ENCODE measurements at places on chromosomes 16 and 17.

- DNase-seq = no peak
Observed at GRCh38 chr17:45009676-45010467, 41.6 kb downstream of the DCAKD start.

GRCh38 chr16:64749346-64749745 is 372.5 kb downstream of the CDH11 start:
- no peak for DNase-seq

DNA sequence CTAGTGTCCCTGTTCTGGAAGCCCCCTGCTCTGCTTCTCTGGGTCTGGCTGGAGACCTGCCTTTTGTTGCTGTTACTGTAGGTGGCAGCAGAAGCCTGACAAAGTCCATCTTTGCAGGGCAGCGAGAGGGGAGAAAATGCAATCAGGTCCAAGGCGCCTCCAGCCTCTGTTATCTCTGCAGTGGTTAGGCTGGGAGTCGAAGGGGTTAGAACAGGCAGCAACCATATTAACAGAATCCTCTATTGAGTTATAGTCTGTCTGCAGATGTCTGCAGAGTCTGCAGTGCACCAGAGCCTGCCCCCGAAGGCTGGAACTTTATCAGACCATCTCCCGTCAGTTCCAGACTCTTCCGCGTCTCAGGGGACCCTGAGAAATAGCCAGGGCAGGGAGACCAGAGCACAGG is 404.9 kb upstream of the EEF2KMT start:
- DNase-seq = no peak

- no peak for DNase-seq
Observed at GRCh38 chr17:70644096-70644495, 474.8 kb downstream of the KCNJ2 start.

GRCh38 chr17:45874151-45874550 is 20.2 kb upstream of the MAPT start:
- DNase-seq = no peak

DNA sequence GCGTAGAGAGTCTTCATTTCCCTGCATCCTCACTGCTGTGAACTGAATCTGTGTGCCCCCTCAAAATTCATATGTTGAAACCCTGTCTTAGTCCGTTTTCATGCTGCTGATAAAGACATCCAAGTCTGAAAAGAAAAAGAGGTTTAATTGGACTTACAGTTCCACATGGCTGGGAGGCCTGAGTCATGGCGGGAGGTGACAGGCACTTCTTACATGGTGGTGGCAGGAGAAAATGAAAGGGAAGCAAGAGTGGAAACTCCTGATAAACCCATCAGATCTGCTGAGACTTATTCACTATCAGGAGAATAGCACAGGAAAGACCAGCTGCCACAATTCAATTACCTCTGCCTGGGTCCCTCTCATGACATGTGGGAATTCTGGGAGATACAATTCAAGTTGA is 3.1 kb upstream of the CCDC42 start:
- DNase-seq = no peak

- DNase-seq = no peak
Observed at GRCh38 chr17:75010683-75011400, 1.6 kb upstream of the MRPL58 start.

DNA sequence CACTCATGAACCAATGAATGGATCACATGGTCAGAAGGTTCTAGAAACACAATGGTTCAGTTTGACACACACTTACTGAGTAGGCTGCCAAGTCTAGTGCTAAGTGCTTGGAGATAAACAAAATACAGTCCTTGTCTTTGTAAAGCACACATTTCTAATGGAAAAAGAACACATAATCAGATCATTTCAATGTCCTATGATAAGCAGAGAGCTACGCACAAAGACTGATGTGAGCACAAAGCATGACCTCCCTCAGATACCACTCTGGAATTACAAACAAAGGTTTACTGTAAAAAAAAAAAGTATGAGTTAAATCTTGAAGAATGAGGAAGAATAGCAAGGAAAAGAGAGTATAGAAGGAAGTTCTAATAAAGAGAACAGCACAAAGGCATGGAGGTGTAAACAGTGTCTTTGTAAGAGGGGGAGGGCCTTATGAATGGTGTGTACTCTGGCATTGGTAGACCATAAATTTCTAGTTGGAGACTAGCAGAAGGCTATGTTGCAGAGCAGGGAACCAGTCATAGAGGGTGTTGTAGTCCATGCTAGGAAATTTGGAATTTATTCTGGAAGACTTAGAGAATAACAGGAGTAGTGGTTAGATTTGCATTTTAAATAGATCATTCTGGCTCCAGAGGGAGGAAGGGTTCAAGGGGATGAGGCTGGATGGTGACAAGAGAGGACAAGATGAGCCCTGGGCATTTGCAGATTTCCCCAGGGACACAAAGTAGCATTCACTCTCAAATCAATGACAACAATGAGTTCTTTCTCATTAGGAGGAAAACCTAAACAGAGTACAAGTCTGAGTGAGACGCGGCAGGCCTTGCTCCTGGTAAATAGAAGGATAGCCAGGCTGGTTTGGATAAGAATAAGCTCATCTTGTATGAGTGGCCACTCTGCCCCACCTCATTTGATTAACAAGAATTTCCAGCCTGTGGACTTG is 468.0 kb downstream of the TOX3 start:
- no peak for DNase-seq

GRCh38 chr17:38673707-38674013 is 1.1 kb downstream of the EPOP start:
- no peak for DNase-seq

DNA sequence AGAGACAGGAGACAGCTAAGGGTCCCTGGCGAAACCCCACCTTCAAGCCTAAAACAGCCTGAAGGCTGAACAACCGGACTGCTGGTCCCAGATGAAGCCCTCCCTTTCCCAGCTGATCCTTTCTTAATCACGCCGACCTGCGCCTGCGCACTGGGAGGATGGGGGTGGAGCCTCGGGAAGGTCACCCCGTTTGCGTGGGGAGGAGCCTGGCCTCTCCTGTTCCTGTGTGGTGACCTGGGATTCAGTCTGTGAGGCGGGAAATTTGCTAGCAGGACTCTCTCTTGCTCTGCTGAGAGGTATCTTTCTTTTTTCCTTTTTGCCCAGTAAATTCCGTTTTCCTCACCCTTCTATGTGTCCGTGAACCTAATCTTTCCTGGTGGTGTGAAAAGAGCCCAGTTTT is 9.6 kb downstream of the FAM20A start:
- DNase-seq = no peak

- DNase-seq = no peak
Observed at GRCh38 chr17:57920916-57921703, 34.1 kb downstream of the CUEDC1 start.

- no peak for DNase-seq
Observed at GRCh38 chr16:16890964-16891363, 512.0 kb downstream of the NPIPA7 start.

- DNase-seq = no peak
Observed at GRCh38 chr17:17709815-17710321, 28.6 kb downstream of the RAI1 start.

DNA sequence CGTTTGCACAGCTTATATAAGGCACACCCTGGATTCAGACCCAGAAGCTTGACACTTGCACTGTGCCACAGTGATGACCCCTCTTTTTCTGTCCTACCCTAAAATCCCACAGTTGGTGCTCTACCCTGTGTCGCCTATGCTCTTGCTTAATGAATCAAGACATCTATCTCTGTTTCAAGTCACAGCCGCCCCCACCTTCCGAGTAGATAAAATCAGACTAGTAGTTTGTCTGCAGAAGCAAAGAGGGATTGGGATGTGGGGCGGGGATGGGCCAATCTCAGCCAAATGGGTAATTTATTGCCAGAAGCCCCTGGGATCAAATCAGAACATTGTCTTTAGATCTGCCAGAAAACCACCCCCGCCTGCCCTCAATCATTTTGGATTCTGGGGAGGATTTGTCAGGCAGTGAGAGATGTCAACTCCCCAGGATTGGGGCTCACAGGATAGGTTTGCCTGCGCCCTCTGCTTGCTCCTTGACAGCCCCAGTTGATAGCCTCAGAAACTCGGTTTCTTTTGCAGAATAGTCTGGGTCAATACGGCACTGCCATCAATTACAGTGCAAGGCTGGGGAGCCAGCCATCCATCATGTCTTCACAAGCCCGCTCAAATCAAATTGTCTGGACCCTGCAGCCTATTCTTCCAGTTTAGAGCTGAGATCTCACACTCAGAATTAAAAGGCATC is 520.8 kb downstream of the GRIN2A start:
- DNase-seq = no peak

- no peak for DNase-seq
Observed at GRCh38 chr16:70151391-70151790, 22.2 kb upstream of the CLEC18C start.

GRCh38 chr16:1181404-1182315 is 28.8 kb downstream of the CACNA1H start:
- no peak for DNase-seq

- no peak for DNase-seq
Observed at GRCh38 chr16:54931120-54932014, 702 bp downstream of the IRX5 start.

GRCh38 chr17:79779661-79780365 is 1.9 kb downstream of the CBX2 start:
- no peak for DNase-seq

- no peak for DNase-seq
Observed at GRCh38 chr17:79075446-79075750, 774 bp downstream of the ENGASE start.

DNA sequence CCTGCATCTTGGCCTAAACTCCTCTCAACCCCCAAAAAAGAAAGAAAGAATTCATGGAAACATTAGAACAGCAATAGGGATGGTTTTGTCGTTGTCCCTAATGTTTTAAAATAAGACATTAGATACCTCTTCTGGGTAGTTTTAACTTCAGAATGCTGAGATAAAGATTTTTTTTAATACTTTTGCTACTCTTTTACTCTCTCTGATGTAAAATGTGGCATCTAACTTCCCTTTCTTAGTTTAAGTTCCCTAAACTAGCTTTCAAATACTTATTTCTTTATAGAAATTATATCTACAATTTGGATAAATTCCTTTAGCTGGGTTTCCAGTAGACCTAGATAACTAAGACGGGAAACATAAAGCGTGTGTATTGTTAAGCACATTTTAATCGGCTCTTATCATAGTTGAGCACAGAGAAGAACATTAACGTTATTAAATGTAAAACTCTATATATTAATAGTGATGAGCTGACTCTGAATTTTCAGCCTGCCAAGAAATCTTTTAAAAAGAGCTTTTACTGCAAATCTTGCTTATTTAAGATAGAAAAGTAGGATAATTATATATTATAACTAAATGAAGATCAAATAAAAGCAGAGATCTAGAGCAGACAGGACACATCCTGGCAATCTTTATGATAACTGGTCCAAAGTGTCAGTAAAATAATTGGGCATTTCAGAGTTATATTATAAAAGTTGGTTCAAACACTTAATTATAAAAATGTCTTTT is 183.2 kb downstream of the CYB561 start:
- DNase-seq = no peak

DNA sequence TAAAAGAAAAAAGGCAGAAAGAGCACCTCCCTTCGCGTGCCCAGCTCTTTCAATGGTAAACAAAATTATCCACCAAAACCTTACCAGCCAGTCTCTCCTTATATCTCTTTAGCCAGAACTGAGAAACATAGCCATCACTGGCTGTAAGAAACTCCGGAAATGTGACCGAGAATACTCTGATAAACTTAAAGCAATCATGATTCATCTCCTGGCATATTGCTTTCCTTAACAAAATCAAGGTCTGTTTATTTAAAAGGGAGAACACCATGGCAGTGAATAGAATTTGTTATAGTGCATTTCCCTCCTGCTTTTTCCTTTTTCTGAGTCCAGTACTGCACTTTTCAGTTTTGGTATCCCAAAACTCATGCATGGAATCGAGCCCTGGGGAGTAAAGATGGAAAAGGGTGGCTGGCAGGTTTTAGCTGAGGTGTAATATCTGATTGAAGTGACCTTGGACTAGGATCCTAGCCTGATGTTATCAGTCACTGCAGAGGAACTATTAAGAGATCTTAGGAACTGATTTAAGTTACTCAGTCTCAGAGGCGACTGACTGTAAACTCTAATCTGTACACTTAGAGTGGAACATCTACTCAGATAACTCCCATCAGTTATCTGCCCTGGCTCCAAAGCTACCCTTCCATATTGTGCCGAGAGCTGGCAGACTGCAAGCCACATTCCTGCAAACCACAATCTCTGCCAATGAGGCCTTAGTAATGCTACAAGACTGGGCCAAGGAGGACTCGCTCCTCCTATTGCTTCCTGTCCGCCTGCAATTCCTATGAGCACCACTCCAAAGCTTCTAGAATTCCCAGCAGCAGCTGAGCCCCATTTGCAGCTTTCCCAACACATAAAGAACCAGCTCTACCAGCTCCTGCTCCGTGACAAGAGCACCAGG is 7.4 kb upstream of the COX10 start:
- DNase-seq = no peak

- DNase-seq = no peak
Observed at GRCh38 chr17:56658648-56659047, 65.1 kb downstream of the NOG start.

DNA sequence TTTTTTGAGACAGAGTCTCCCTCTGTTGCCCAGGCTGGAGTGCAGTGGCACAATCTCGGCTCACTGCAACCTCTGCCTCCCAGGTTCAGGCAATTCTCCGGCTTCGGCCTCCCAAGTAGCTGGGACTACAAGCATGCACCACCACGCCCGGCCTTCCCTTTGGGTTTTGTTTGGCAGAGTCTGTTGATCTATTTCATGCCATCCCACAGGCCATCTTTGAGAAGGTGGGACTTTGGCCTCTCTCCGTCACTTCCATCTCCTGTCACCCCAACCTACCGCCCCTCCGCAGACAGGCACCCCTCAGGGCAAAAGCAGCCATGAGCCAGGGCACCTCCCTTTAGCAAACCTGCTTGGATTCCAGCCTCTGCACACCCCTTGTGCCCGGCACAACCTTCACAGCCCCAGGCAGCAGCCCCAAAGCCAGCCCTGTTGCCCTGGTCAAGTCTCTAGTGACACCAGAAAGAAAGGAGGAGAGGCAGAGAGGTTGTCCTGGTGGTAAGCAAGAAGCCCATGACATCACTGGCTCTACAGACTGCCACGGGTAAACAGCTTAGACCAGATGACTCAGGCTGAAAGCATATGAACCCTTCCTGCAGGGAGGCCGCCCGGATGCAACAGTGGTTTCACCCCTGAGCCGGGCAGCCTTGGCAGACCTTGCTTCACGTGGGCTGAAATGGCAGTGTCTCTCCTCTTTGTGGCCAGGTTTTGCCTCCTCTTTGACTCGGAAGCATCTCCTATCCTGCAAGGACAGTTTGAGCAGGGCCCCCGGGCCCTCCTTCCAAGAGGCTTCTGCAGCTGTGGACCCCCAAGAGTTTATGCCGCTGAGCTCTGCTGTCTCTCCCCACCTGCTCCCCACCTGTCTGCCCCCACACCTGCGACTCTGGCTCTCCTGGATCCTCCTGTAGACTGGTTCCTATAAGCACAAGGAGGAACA is 8.1 kb upstream of the TIMP2 start:
- DNase-seq = peak; percentile 41

- DNase-seq = no peak
Observed at GRCh38 chr17:8314797-8315763, 5.0 kb downstream of the ARHGEF15 start.

Data from effector memory CD8-positive, alpha-beta T cell (primary cell).